ENCODE measurements at places on chromosomes 3 and 15.

- DNase-seq, result no peak
Measured at GRCh38 chr15:101310508-101310907, 15.5 kb upstream of the SNRPA1 start.

- no peak for DNase-seq
Measured at GRCh38 chr3:48576647-48577046, 13.1 kb upstream of the UCN2 start.

DNA sequence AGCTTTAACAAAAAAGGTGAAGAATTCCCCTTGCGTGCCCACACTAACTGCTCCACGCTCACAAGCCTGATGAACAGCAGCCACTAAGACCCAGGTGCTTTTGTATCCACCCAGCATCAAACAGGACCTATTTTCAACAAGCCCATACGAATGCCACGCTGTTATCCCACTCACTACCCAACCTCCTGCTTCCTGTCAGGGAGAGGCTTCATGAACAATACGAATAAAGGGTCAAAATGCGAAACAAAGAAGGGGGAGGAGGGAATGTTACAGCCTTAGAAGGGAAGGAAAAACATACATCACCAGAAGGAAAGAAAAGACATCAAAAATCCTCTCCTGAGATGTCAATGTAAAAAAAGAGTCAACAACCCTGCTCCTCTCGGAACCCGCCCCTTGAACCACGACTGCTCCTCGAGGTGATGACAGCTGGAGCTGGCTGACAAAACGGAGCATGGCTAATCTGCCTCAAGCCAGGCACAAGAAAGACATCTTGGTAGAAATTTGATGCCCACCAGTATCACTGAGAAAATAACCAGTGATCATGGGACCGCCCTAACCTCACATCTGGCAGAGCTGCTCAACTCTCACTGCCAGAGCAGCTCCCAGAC lies 9.7 kb downstream of the ERC2 start:
- DNase-seq, result no peak

DNA sequence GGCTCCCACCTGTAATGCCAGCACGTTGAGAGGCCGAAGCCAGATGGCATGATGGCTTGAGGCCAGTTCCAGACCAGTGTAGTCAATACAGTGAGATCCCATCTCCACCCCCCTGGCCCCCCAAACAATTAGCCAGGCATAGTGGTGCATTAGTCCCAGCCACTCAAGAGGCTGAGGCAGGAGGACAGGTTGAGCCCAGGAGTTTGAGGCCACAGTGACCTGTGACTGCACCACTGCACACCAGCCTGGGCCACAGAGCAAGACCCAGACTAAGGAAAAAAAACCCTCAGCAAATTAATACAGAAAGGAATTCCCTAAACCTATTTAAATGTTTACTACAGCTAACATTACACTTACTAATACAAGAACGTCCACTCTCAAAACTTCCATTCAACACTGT lies 424.6 kb downstream of the SHQ1 start:
- no peak for DNase-seq

- DNase-seq, result peak; percentile 24
Measured at GRCh38 chr3:44712455-44713075, at the start of gene ZNF502. Gene ZNF502 (plus strand): TSS chr3:44712660. CDS start chr3:44720262, 7,602 bp downstream.

DNA sequence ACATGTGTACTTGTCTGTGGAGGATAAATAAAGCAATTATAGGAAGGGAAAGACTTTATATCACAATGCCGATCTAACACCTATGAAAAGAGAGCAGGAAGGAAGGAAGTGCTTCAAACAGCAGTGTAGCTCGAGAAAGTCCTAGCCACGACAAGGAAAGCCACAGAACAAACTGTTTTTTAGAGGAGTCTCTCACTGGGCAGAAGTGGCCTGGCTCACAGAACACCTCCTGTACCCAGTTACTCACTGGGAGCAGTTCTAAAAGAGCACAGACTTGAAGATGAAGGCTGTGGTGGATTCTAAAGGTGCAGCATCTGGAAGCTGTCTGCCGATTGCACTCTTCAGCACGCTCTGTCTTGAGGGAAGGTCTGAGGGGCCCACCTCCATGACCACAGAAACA lies 248.8 kb upstream of the ATP11B start:
- no peak for DNase-seq

- no peak for DNase-seq
Measured at GRCh38 chr3:169268286-169268776, 395.2 kb downstream of the MECOM start.

DNA sequence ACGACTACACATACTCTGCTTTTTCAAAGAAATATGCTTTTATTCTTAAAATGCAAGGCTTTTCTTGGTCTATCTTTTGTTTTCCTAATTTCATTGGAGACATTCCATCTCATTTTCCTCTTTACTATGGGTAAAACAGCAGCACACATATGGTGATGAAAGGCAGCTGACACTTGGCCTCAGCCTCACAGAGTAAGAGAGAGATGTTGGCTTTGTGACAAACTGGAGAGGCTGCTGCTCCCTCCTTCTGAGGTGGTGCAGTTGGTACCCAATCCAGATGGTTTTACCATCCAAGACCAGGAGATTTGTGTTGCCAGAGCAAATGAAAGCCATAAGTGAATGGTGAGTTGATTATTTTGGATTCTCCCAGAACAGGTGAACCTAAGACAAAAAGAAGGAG lies 13.2 kb upstream of the SLC2A2 start:
- no peak for DNase-seq

DNA sequence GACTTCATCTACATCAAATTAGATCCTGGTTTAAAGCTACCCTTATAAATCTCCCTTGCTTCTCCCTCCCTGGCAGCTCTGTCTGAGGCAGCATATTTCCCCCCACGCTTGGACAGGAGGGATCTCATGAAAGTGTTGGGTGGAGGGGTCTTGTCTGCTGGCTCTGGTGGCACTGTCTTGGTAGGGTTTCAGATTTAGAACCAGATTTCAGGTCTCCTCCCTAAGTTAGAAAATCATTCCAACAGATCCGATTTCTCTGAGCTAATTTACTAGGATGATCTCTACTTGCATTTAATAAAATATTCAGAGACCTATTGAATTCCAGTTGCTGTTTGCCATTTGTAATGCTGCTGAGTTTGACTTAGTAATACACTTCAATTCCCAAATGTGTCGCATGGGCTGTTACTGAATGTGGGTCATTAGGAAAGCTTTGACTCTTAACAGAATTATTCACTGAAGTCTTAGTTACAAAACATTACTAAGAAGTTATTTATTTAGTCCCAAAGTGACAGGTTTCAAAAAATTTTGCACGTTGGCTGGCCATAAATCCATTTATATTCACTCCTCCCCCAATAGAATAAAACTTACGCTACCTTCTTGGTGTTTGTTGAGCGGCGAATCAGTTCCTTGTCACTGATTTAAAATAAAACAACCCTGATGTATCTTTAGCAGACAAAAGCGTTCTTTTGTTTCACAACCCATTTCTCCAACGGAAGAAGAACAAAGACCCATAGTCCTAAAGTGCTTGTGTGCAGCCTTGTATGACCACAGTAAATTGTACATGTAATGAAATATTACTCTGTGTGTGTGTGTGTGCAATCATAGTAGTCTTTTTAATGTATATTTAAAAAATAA lies 84.5 kb downstream of the TRAK1 start:
- no peak for DNase-seq

GRCh38 chr3:47416041-47416440 lies 35.2 kb downstream of the PTPN23 start:
- DNase-seq, result no peak

GRCh38 chr3:123379041-123379830 lies 69.7 kb downstream of the ADCY5 start:
- DNase-seq, result no peak

GRCh38 chr3:13866041-13866965 lies 13.6 kb downstream of the WNT7A start:
- DNase-seq, result peak; percentile 78

DNA sequence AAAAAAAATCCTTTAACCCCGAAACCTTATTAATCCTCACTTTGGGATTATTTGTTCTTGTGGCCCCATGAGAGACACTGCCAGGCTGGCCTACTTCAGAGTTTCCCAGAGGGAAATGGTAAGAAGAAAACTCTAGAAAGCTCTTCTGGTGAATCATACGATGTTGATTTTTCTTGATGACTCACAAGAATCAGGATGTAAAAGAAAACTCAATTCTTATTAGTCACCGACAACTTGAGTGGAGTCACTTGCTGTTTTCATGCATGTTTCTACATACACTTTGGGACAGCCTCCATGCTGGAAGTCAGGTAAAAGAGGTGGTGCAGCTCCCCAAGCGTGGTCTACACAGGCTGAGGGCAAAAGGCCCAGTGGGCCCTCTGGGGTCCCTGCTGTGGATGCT lies 42.8 kb downstream of the MYO5C start:
- no peak for DNase-seq

GRCh38 chr3:192010490-192010889 lies 549.5 kb downstream of the PYDC2 start:
- DNase-seq, result no peak

DNA sequence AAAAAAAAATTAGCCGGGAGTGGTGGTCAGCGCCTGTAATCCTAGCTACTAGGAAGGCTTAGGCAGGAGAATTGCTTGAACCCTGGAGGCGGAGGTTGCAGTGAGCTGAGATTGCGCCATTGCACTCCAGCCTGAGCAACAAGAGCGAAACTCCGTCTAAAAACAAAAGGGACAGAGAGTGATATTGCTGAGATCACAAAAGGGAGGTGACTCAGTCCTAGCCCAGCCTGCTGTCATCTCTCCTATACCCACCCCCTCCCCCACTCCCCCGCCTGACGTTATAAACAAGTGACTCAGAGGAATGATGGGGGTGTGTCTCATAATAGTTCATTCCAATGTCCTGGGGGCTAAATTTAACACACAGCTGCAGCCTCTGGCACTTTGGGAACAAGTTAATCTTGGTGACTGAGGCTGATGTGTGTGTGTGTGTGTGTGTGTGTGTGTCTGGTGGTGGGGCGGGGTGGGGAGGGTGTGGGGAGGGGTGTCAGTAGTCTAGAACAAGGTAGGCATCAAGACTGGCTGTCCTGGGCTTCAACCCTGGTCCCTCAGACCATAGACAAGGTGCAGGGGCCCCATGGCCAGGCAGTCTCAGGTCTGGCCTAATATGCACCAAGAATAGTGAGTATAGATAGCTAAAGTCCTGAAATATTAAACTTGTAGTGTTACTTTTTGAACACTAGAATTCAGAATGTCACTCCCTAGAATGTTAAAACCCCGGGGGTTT lies 1.3 kb upstream of the KLHL40 start:
- DNase-seq, result no peak

- no peak for DNase-seq
Measured at GRCh38 chr3:65473736-65474135, 565.0 kb downstream of the MAGI1 start.

DNA sequence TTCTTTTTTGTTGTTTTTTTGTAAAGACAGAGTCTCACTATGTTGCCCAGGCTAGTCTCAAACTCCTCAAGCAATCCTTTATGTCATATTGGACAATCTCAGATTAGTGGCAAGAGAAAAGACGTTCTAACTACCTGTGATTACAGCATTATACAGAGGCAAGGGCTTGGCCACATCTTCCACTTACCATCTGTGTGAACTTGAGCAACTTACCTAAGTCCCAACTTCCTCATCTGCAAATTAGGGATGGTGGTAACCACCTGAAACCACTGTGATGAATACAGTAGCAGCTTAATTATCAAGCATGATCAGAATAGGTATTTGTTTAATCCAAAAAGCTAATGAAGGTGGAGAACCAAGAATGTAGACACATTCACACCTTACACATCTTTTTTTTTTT lies 16.1 kb downstream of the LRRC2 start:
- DNase-seq, result no peak

GRCh38 chr3:66037330-66037985 lies 1.3 kb downstream of the MAGI1 start:
- DNase-seq, result no peak

- DNase-seq, result no peak
Measured at GRCh38 chr15:76114561-76114960, 54.8 kb downstream of the TMEM266 start.

GRCh38 chr3:39148435-39149058 lies 4.8 kb downstream of the CSRNP1 start:
- no peak for DNase-seq

DNA sequence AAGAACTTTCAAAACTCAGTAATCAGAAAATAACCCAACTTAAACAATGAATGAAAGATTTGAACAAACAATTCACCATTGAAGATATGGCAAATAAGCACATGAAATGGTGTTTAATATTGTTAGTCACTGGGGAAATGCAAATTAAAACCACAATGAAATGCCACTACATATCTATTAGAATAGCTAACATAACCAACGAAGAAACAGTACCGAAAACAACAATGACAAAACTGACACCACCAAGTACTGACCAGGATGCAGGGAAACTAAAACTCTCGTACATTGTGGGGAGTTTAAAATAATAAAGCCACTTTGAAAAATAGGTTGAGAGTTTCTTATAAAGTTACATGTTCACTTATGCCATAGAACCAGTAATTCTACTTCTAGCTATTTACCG lies 69.1 kb downstream of the KBTBD8 start:
- no peak for DNase-seq

DNA sequence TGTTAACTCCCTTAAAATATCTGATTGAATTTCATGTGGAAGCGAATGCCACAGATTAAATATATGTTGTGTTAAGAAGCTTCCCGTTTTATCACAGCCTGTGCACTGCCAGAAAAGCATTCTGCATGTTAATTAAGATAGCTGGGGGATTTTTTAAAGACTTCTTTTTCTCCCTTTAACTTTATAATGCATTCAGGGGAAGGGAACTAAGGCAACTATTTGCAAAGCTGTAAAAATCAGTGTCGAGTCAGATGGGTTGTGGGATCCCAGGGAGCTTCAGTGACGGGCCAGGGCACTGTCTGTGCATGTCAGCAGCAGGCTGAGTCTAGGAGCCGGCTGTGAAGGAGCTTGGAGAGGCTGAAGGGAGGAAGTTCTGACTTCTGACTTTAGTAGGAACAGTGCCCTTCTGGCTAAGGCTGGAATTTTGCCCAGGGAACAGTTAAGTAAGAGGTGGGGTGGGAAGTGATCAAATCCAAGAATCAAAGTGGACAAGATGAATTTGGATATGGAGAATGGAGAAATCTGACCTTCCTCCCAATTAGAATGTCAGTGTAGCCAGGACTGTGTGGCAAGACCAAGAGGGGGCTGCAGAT lies 77.7 kb downstream of the ABHD5 start:
- no peak for DNase-seq

DNA sequence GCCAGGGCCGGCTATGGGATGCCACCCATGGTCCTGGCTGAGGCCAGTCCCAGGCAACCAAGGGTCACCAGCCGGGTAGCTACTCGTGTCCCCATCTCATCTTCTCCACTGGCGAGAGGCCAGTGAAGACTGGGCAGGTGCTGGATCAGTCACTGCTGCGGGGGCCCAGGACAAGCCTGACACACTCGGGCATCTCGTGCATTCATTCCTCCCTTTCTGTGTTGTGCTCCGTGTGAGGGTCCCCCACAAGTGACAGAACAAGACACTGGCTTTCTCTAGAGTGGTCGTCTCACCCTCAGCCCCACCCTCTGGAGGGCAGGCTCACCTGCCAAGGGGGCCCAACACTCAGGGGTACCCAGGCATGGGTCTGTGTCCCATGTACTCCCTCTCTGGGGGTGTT lies 48.4 kb downstream of the ROPN1B start:
- no peak for DNase-seq

GRCh38 chr3:108297647-108298046 lies 1.3 kb downstream of the HHLA2 start:
- DNase-seq, result no peak

- no peak for DNase-seq
Measured at GRCh38 chr15:69743091-69743490, 290.5 kb downstream of the RPLP1 start.

Data from T-cell (primary cell).